ENCODE measurements at places on chromosomes 2 and 18.

GRCh38 chr2:190891889-190892288 is 11.3 kb downstream of the GLS start:
- DNase-seq, result no peak

- DNase-seq, result no peak
Observed at GRCh38 chr2:202963712-202964111, 51.0 kb upstream of the NBEAL1 start.

DNA sequence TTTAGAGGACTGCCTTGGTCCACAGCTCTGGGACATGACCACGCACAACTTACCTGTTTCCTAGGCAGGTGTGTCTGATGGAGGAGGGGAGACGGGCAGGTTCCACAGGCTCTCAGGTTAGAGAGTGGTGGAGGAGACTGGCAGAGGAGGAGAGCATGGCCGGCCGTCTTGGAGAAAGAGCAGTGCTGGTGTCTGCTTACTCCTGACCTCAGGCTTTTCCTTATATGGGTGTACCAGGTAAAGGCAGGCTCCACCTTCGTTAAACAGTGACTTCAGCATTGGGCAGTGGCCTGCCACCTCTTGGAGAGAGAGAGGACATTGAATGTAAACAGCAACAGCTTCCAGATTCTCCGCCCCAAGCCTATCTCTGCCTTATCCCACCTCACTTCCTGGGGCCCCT is at the start of gene CAPN13:
CAPN13 (minus strand) TSS at position 198 of the 400 bp plus-strand sequence. CDS start 20,121 bp downstream, outside the sequence.
- DNase-seq, result no peak

- DNase-seq, result peak; percentile 45
Observed at GRCh38 chr18:961644-962355, 57.1 kb downstream of the ADCYAP1 start.

DNA sequence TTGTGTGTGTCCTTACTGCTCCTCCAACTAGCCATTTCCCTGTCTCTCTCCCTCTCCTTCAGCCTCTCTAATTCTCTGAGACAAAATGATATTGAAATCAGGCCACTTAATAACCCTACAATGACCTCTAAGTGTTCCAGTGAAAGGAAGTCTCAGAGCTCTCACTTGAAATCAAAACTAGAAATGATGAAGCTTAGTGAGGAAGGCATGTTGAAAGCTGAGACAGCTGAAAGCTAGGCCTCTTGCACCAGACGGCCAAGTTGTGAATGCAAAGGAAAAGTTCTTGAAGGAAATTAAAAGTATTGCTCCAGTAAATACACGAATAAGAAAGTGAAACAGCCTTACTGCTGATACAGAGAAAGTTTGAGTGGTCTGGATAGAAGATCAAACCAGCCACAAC is 72.9 kb downstream of the PRKCE start:
- DNase-seq, result no peak

DNA sequence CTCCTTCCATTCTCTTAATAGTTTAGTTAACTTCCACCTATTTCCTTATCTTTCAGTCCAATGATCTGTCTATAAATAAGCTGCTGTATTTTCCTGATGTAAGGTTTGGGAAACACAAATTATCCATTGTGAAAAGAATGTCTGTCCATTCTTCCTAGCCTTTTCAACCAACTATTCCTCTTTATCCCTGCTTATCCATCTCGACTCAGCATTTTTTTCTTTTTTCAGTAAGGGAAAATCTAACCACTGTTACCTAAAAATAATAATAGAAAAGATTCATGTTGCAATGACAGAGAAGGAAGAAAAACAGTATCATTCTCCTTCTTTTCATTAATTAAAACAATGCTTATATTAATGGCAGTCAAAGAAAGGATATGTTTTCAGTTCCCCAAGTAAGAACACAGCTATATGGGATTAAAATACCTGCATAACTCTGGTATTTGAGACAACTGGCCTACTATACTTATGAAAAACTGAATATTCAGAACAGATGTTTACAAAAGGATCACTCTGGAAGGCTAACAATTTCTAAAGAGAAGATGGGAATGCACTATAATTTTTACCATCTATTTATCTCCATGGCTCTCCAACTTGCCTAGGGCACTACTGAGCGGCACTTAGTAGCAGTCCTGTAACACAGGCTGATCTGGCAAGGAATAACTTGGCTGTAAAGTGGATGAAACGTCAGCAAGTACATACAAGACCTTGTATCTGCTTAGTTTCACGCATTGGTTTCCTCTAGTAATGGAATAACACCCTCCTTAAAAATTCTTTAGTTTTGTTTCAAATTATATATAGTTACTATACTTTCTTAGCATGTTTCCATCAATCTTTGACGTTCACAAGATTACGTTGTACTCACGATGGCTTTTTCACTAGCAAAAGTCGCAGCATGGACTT is 57.2 kb downstream of the RTTN start:
- no peak for DNase-seq

DNA sequence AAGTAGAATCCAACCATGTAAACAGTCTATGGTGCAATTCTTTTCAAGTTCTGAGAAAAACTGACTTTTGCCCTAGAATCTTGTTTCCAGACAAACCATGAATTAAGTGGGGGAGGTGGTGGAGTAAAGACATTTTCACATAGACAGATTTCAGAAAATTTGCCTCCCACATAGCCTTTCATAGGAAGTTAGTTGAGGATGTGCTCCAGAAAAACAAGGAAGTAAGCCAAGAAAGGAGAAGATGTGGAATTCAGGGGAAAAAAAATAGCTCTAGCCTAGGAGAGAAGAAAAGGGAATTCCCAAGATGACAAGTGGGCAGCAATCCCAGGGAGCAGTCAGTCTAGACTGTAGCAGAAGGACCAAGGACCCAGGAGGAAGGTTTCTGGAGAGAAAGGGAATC is 17.4 kb downstream of the RUFY4 start:
- no peak for DNase-seq

- DNase-seq, result no peak
Observed at GRCh38 chr18:56570978-56571377, 67.4 kb downstream of the TXNL1 start.

DNA sequence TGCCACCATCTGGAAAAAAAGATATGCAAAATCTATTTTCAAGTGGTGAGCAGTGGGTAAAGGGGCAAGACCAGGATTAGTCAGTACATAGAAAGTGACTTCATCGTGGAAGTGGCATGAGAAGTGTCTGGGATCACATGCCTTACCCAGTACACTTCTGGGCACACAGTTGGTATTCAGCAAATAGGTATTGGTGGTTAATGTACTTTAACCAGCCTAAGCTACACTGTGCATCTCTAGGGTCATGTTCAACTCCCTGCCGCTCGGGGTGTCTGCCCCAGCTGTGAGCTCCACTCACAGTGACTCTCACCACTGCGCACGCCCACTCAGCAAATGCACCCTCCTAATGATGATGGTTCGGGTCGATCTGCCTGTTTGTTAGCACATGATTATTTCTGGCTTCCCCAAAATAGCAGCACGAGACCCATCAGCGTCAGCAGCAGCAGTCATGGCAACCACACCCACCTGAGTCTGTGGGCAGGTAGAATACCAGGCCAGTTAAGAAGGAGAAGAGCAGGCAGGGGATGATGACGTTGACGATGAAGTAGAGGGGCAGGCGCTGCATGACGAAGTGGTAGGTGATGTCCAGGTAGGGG is 11.1 kb downstream of the CHRNA1 start:
- no peak for DNase-seq
